Activated CD4-positive, alpha-beta T cell treated with anti-CD3 and anti-CD28 coated beads, Interleukin-2, amount 10 ng/mL, durations not matched to agents 24 days and 14 days (primary cell): ENCODE measurements at places on chromosomes 5 and 9.

- peaks cover 28% of the 10 kb centered on the region for H3K4me1 ChIP-seq
- H3K27ac ChIP-seq: no peak overlapping the region
- H3K27me3 ChIP-seq: peaks cover 15% of the 10 kb centered on the region
- no peak for DNase-seq
- H3K36me3 ChIP-seq: peaks cover 3% of the 10 kb centered on the region
- H3K4me3 ChIP-seq: no peak overlapping the region
Observed at GRCh38 chr9:123642291-123643278, 286.6 kb downstream of the CRB2 start.

DNA sequence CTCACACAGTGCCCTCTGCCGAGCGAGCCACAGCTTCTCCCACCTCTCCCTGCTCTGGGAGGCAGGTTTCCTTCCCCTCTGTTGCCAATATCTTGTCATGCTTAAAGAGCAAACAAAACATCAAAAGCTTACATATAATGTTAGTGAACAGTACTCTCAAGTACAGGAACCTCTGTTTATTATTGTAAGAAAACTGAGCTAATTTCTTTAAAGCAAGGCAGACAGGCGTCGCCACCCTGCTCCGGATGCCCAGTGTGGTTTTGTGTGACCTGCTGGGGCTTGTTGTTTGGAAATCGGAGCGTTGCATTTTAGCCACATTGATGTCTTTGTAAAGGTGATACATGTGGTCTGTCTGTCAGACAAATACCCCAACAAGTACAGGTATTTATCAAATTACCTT lies 401.4 kb upstream of the IRX1 start:
- H3K4me1 ChIP-seq: no peaks in the 10 kb centered on the region
- H3K36me3 ChIP-seq: no peaks in the 10 kb centered on the region
- H3K4me3 ChIP-seq: no peak overlapping the region
- DNase-seq: no peak

- H3K36me3 ChIP-seq: no peaks in the 10 kb centered on the region
- H3K27ac ChIP-seq: no peak overlapping the region
- no peak for DNase-seq
- no peak overlapping the region for H3K4me3 ChIP-seq
- H3K4me1 ChIP-seq: peaks cover 4% of the 10 kb centered on the region
Observed at GRCh38 chr9:31275419-31275818, 1109.0 kb upstream of the ACO1 start.

DNA sequence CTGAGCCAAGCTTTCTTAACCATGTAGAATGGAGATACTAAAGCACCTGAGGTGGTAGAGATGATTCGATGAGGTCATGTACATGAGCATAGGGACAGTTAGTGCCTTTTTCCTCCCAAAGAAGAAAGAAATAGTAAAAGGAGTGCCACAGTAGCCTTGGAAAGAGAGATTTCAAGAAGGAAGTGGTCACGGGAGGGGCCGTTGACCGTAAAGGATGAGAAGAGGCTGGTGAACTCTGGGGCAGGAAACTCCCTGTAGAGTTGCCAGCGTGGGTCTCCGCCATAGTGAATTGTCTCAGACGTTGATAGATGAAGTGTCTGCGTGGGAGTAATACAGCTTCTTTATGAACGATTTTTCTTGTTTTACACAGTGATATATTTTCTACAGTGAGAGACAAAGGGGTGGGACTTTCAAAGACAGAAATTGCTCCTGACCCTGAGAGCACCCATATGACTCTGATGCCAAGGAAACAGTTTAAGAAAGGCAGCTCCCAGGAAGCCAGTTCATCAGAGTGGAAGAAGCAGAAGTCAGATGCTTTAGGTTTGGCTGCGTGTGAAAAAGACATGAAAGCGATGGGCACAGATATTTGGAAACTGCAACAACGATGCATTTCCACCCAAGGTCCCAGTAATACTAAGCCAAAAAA lies 41.3 kb downstream of the UGCG start:
- peaks cover 22% of the 10 kb centered on the region for H3K4me1 ChIP-seq
- peaks cover 2% of the 10 kb centered on the region for H3K27me3 ChIP-seq
